Left colon (tissue), 2 donors: ENCODE measurements at places on chromosomes 7 and 10. TPM values are rescaled to one million over a fixed set of nuclear protein-coding genes. Genes with fewer than 3 reads are reported as not detected.
A peak's percentile ranks its signal among the peaks of the same experiment; 100 is the strongest.

DNA sequence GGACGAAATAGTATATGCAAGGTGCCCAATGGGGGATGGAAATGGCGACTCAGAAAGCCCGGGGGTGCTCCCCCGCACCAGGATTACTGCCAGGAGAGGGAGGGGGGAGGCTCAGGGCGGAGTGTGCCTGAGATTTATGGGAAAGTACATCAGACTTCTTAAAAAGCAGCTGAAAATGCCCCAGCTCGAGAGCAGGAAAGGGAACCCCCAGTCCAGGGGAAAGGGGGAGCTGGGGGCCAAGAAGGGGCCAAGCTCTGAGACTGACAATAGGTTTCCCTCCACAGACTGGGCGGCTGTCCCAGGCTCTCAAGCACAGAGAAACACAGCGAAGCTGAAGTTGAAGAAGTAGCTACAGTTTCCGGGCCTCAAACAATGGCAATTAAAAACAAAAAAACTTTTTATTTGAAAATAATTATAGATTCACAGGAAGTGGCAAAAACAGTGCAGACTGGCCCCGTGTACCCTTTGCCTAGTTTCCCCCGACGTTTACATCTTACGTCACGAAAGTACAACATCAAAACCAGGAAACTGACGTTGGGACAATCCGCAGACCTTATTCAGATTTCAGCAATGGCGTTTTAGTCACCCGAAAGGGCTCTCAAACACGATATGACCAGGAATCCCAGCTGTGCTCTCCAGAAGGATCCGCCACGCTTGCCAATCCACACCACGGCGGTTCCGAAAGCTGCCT is 83.9 kb upstream of the FGFR2 start:
- no peak for DNase-seq

DNA sequence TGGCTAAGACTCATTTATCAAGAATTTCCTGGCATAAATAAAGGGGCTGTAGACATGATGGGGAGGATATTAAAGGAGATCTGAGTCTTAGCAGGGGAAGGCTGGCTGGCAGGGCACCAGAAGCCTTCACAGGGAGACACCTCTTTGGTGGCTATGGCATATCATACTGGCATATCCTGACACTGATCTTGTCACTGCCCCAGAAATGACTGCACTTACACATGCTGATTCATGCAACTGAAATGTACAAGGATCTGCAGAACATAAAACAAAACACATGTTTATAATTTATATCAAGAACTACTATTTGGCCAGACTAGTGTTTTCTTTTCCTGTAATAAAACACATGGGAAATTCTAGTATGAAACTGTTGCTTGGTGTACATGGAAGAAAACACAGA is 5.5 kb upstream of the LIPN start:
- DNase-seq: no peak

DNA sequence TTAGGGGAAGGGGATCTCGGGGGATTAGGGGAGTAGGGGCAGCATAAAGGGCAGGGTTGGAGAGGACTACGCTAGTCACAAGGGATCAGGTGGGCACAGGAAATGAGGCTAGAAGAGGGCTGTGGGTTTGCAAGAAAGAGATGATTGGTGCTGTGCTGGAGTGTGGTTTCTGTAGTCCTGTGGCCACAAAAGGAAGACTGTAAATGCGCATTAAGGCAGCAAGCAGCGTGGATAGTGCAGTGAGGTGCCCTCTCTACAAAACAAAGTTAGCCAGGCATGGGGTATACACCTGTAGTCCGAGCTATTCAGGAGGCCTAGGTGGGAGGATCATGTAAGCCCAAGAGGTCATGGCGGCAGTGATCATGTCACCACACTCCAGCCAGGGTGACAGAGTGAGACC is 212.1 kb downstream of the MLLT10 start:
- no peak for DNase-seq

- DNase-seq: no peak
These were observed 483.9 kb downstream of the AUTS2 start for GRCh38 chr7:70082099-70082611.

GRCh38 chr10:30510184-30510931 is 76.4 kb downstream of the MAP3K8 start:
- no peak for DNase-seq

GRCh38 chr10:115937768-115938056 is 335.3 kb downstream of the GFRA1 start:
- DNase-seq: no peak

DNA sequence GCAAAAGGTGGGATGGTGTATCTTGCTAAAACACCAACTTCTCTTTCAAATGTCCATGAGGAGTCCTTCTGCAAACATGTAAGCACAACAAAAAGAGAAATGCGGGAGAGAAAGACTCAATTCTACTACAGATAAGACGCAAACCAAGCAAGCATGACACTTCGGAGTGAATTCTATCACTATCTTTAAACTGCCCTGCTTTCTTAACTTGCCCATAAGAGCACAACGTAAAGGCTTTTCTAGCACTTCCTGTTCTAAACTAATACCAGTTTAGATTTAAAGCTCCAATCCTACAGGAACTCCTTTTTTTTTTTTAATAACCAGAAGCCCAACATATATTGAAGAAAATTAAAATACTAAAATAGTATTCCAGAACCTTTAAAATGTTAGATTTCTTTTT is 8.4 kb downstream of the RHEB start:
- no peak for DNase-seq

- DNase-seq: no peak
These were observed 66.6 kb downstream of the GLCCI1 start for GRCh38 chr7:8035192-8035591.

DNA sequence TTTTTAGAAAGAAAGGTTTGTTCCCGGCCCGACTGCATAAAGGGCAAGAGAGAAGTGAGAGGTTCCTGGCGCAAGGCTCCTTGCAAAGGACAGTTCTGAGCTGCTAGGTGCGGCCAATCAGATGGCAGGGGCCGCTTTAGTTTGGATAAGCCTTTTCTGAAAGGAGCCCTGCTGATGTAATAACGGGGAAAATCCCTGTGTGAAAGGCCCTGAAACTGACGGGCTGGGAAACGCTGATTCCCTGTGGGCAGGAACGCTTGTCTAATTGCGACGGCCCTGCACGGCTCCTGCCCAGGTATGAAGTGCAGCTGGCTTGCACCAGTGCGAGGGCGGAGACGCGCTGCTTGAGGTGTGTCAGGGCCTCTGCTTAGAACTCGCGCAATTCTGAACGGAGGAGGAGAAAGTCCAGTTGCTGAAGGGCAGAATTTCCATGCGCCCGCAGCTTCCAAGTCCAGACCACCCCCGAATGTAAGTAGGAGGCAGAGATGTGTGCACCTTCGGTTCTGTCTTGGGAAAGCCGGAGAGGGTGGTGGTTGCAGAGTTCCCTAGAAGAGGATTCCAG is 30.5 kb downstream of the TACC2 start:
- DNase-seq: peak; percentile 89

DNA sequence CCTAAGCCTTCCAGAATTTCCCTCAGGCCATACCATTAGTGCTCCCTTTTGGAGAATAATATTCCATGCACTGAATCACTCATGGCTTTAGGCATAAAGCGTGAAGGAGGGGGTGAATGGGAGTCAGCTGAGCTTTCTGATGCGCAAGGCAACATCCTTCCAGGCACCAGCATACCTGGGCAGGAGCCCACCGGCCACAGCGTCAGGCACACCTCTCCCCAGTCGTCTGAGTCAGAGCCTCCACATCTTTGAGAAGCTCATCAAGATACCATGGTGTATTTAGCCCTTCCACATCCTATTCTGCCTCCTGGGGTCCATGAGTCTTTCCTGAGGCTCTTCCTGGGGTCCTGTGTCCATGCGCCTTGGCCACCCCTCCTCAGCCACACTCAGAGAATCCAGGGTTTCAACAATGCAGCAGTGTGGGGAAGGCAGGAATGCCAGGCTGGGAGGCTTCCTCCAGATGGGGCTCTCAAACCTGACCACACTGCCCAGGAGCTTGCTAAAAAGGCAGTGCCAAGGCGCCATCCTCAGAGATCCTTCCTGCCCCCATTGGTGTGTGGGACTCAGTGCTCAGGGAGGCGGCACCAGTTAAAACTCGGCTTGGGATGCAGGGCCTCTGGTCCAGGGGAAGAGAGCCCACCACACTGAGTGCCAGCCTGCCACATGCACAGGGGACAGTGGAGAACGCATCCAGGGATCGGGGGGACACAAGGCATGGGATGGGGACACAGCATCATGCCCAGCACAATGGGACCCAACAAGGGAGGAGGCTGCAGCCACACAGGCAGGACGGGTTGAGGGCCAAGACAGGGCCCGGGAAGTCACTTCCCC is 31.6 kb downstream of the RASGEF1A start:
- peak; percentile 7 for DNase-seq

DNA sequence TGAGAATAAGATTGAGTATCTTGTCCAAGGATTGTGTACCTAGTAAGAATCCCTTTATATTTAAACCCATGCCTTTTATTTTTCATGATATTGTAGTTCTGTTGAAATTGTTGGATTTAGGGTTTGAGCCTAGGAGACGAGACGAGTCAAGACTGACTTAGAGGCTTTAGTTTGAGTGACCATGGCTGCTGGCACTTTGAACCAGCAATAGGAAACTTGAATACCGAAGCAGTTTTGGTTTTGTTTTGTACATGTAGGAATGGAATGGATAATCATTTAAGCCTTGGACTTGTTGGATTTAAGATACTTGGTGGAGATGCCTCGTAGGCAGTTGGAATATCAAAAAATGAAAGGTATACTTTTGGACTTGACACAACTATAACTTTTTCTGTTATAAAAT is 229.0 kb downstream of the BICC1 start:
- no peak for DNase-seq

GRCh38 chr7:88322151-88322550 is 15.5 kb upstream of the STEAP4 start:
- DNase-seq: no peak

- no peak for DNase-seq
These were observed 139.7 kb upstream of the PCBD1 start for GRCh38 chr10:71028066-71028465.

DNA sequence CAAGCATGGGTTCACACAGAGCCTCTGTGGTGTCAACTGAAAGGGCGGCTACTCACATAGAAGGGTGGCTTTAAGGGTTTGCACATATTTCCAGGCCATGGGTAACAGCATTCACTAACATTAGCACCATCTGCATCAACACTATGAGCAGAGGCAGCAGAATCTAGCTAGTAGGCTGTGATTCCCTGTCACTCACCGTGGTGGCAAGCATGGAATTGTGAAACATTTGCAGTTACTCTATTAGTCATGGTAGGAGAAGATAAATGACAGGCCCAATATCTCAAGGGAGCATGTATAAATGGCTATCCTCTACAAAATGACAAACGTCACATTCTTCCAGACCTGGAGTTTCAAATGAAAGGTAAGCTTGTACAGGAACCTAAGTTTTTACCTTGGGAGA is 32.2 kb upstream of the CUBN start:
- no peak for DNase-seq

- no peak for DNase-seq
These were observed 557.6 kb downstream of the PTPRN2 start for GRCh38 chr7:158030071-158030470.

The KCP gene
- 0.81 TPM for total RNA-seq

The PNLIPRP2 gene
- 10.3 TPM for total RNA-seq

The MDFIC gene
- total RNA-seq: 4.8 TPM

The TMEM196 gene
- total RNA-seq: not detected

The IKZF1 gene
- 11.2 TPM for total RNA-seq

The PRPS1L1 gene
- total RNA-seq: not detected

The WAC gene
- 96.9 TPM for total RNA-seq
